ENCODE measurements at places on chromosomes 13 and 19. TPM values are rescaled to one million over a fixed set of nuclear protein-coding genes. Genes with fewer than 3 reads are reported as not detected.

REXO1 gene
- 50.6 TPM for total RNA-seq

DNA sequence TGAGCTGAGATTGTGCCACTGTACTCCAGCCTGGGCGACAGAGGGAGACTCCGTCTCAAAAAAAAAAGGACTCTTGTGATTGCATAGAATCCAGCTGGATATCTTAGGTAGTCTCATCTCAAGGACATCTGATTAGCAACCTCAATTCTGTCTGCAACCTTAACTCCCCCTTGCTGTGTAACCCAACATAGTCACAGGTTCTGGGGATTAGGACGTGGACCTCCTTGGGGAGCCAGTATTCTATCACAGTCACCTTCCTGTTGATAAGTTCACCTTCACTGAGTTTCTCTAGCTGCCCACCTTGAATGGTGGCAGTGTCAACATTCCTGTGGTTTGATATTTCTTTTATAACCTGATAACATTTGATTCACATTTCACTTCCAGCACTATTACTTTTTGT, 27.2 kb downstream of the GPR18 start:
- no peak overlapping the region for H3K4me3 ChIP-seq
- DNase-seq = no peak
- H3K4me1 ChIP-seq = peaks cover 4% of the 10 kb centered on the region

CLIP3 gene
- 15.8 TPM for total RNA-seq

GRCh38 chr19:38527466-38528136, 90.2 kb downstream of the MAP4K1 start:
- no peak overlapping the region for H3K27ac ChIP-seq
- peaks cover 8% of the 10 kb centered on the region for H3K4me1 ChIP-seq
- H3K36me3 ChIP-seq = no peaks in the 10 kb centered on the region

LILRA5 gene
- total RNA-seq = not detected

All from A673 (cell line).